ENCODE measurements at places on chromosomes 7 and 10.
A peak's percentile ranks its signal among the peaks of the same experiment; 100 is the strongest.

- DNase-seq: no peak
Observed at GRCh38 chr10:67771200-67771599, 66.8 kb downstream of the DNAJC12 start.

DNA sequence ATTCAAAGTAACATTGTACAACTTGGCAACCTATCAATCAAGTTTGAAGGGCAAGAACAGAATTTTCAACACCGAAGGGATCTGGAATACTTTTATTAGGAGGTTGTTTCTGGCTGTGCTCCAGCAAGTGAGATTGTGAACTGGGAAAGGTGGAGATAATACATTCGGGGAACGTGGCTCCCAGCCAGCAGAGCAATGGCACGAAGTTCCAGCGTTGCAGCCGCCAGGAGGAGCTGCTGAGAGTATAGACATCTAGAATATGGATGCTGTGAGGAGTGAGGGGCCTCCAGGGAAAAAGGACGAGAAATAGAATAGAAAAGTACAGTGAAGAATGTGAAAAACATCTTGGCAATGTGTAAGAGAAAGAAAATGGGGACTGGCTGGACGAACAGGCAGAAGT is 69.5 kb downstream of the TCERG1L start:
- DNase-seq: peak; percentile 17

DNA sequence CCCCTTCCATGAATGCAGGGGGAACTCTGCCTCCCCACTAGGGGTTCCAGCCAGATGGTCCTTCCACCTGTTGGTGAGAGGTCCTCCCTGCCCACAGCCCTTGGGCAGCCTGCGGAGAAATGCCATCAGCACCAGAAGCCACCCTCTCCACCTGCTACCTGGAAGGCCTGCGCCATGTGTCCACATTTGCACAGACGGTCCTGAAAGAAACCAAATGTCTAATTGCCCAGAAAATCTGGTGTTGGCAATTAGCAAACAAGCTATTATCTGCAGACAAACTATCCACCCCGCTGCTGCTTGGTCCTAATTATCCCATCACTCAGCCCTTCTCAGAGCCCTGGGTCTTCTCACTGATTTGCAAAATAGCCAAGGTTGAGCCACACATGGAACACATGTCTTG is 32.3 kb downstream of the HSPA12A start:
- no peak for DNase-seq

DNA sequence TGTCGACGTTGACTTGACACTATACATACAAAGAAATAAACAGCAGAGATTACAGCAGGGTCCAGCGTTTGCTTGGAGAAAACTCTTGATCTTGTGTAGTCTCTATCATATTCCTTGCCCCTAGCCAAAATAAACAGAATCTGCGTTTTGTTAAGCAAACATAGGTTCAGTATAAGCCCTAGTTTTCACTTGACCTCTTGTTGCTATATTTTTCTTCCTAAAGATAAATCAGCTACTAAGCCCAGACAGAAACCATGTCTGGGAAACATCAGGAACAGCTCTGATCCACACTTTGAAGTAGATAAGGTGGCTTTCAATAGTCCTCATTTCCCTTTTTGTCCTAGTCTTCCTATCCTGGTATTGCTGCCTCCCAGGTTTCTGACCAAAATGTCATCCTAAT is 328.2 kb upstream of the MAGI2 start:
- DNase-seq: no peak

- DNase-seq: peak; percentile 26
Observed at GRCh38 chr7:50197549-50197948, 104.5 kb upstream of the ZPBP start.

DNA sequence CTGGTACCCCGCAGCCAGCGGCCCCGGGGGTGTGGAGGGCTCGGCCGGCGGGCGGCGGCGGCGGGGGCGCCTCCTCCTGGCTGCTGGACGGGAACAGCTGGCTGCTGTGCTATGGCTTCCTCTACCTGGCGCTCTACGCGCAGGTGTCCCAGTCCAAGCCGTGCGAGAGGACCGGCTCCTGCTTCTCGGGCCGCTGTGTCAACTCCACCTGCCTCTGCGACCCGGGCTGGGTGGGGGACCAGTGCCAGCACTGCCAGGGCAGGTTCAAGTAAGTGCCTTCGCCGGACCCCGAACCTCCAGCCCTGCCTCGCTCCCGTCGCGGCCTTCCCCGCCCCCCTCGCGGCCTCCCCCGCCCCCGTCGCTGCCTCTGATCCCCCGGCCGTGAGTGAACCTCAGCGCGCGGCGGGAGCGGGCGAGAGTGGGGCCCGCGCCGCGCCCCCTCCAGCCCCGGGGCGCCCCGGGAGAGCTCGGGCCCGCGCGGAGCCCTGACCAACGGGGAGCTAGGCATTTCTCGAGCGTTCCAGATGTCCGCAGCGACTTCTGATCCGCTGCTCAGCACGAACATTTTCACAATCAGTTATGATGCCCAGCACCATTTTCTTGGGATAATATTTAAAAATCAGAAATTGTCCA is 727 bp downstream of the ATRNL1 start:
- DNase-seq: no peak

GRCh38 chr10:131961777-131962662 is 19.7 kb downstream of the BNIP3 start:
- DNase-seq: peak; percentile 62

GRCh38 chr10:116147147-116147905 is 125.7 kb downstream of the GFRA1 start:
- no peak for DNase-seq

GRCh38 chr10:59910867-59911266 is 4.5 kb upstream of the CCDC6 start:
- DNase-seq: no peak

- DNase-seq: no peak
Observed at GRCh38 chr7:147798001-147798400, 792.6 kb upstream of the C7orf33 start.

DNA sequence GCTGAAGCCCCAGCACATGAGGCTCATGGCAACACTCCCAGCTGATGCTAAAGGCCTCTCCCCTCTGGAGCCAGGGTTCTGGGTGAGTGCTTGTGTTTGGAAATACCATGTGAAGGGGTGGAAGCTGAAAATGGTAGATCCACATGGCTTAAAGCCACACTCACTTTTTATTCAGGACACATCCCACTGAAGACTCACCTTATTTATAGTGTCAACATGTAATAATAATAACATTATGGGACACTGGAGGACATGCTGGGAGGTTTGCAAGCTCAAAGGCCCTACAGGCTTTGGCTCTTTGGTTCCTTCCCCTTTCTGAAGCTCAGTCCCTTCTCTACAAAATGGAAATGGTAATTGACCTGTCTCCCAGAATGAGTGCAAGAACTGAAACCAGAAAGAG is 318.0 kb downstream of the GRID1 start:
- DNase-seq: no peak

- DNase-seq: no peak
Observed at GRCh38 chr7:6530626-6531491, 20.4 kb downstream of the GRID2IP start.

- DNase-seq: no peak
Observed at GRCh38 chr7:92608380-92609322, 18.5 kb upstream of the FAM133B start.

DNA sequence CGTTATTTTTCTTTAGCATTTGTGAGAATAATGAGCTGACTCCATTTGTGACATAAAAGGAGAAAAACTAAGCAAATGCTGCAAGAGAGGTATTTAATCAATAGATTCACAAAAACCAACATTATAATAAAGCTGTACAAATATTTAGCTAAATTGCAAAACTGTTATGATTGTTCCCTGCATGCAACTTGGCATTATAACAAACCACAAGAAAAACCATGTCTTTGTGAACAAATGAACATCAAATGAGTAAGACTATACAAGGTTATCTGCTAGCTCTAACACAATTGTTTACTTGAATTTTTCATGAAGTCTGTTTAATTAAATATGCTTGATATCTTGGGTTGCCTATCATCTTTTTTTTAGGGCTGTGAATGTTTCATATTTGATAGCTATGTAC is 50.8 kb upstream of the PPP1R9A start:
- DNase-seq: no peak

GRCh38 chr10:112374724-112375541 is 1.0 kb downstream of the ACSL5 start:
- DNase-seq: peak; percentile 36

- no peak for DNase-seq
Observed at GRCh38 chr7:39183796-39184195, 206.1 kb downstream of the POU6F2 start.

DNA sequence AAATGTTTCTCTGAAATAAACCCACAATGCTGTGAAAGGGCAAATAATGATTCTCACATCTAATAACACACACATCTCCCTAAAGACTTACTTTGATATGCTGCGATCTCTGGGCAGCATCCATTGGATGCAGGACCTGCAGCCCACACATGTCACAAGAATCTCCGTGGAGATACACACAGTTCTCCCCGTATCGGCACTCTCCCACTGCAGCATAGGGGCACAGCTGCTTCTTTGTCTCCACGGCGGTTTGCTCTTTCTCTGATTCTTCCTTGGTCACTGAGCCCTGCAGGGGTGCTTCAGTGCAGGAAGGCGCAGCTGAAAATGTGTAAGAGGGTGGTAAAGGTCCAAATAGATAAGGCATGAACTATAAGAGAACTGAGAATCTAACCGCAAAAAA is 20.4 kb downstream of the MKRN1 start:
- no peak for DNase-seq

DNA sequence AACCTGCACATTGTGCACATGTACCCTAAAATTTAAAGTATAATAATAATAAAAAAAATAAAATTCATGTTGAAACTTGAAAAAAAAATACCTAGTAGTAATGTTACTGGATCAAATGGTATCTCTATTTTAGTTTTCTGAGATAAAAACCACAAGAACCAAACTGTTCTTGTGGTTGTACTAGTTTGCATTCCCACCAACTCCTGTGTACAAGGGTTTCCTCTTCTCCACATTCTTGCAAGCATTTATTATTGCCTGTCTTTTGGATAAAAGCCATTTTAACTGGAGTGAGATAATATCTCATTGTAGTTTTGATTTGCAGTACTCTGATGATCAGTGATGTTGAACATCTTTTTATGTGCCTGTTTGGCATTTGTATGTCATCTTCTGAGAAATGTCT is 177.7 kb downstream of the KIF20B start:
- no peak for DNase-seq

DNA sequence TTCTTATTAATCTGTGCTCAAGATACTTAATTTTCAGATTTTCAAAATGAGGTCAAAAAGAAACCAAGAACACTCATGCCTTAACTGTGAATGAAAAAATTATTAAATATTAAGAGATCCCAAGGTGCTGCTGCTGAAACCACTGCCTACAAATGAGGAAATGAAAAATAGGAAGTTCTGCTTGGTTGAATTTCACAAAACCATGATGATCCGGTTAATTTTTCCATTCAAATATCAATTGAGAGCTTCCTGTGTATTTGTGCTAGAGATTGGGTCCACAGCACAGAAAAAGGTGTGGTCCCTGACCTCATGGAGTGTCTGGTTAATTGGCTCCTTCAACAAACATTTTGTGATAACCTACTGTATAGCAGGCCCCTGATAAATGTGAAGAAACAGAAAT is 132.7 kb upstream of the YAE1 start:
- peak; percentile 22 for DNase-seq

- no peak for DNase-seq
Observed at GRCh38 chr7:132200141-132200540, 376.1 kb downstream of the PLXNA4 start.

- no peak for DNase-seq
Observed at GRCh38 chr10:3924344-3924743, 139.3 kb upstream of the KLF6 start.

- DNase-seq: no peak
Observed at GRCh38 chr7:52091101-52091500, 774.5 kb upstream of the COBL start.

- no peak for DNase-seq
Observed at GRCh38 chr7:84452618-84453017, 258.0 kb upstream of the SEMA3A start.

- DNase-seq: no peak
Observed at GRCh38 chr7:1520539-1521234, 9.8 kb upstream of the MAFK start.

DNA sequence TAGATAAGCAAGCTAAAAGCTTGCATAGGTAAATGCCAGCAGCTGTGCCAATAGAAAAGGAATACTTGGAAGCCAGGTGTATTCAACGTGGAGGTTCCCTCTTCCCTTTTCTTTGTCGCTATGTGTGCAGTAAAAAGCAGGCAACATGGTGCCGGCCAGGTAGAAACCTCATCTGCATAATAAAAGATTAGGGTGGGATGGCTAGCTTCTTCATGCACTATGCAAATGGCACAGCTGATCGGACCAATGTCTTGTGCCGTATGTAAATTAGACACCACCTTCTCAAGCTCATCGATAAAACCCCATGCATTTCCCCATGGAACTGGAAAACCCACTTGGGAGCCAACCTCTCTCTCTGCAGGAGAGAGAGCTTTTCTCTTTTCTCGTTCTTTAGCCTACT is 150.9 kb upstream of the FOXK1 start:
- DNase-seq: no peak

GRCh38 chr7:139265673-139266072 is 34.6 kb downstream of the UBN2 start:
- DNase-seq: no peak

DNA sequence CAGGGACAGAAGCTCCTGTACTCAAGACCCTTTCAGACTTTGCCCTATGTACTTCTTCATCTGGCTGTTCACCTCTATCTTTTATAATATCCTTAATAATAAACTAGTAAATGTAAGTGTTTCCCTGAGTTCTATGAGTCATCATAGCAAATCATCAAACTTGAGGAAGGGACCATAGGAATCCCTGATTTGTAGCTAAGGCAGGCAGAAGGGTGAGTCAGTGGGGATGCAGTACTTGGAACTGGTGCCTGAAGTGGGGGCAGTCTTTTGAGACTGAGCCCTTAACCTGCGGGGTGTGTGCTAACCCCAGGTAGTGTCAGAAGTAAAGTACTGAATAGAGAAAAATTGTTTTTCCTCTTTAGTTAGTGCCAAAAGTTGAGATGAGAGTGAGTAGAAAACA is 6.2 kb upstream of the TMEM243 start:
- DNase-seq: no peak

- no peak for DNase-seq
Observed at GRCh38 chr7:31304446-31304845, 36.1 kb downstream of the NEUROD6 start.

GRCh38 chr10:82211346-82211745 is 336.4 kb downstream of the NRG3 start:
- DNase-seq: no peak

DNA sequence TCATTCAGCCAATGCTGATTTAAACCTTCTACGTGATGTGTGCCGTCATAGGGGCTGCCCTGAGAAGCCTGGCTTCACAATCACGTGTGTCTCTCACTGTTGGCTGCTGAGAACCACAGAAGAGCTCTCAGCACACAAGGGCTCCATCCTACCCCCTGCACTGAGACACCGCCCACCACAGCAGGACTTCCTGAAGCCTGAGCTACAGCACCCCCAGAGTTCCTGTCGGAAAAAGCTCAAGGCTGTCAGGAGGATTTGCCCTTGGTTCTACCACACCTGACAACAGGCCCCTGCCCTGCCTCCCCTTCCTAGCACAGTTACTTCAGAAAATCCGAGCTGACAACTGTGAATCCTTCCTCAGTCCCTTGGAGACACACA is 191.9 kb downstream of the MAD1L1 start:
- DNase-seq: no peak

- no peak for DNase-seq
Observed at GRCh38 chr7:44259547-44260457, 59.0 kb downstream of the YKT6 start.
